Thoracic aorta (tissue), 2 donors: ENCODE measurements at places on chromosomes 7 and 10.

DNA sequence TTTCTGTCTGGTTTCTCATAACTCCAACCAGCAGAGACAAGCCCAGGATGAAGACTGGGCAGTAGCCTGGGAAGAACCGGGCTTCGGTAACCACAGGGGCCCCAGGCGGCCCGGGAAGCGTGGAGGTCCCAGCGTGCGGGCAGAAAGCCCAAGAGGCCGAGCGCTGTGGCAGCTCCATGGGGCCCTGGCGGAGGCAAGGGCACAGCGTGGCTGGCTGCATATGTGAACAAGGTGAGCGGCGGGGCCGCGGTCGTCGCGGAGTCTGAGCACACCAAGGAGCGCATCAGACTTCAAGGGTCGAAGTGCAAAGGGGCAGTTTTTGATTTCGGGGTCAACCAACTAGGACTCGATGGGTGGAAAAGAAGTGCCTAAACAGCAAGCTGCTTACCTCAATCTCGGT lies 45.9 kb downstream of the AKR1D1 start:
- DNase-seq: no peak

GRCh38 chr7:45132708-45133320 lies 21.3 kb upstream of the TBRG4 start:
- no peak for DNase-seq

- no peak for DNase-seq
These were observed 102.0 kb upstream of the GLI3 start for GRCh38 chr7:42338916-42339540.

GRCh38 chr10:63414481-63415260 lies 51.1 kb downstream of the JMJD1C start:
- no peak for DNase-seq

DNA sequence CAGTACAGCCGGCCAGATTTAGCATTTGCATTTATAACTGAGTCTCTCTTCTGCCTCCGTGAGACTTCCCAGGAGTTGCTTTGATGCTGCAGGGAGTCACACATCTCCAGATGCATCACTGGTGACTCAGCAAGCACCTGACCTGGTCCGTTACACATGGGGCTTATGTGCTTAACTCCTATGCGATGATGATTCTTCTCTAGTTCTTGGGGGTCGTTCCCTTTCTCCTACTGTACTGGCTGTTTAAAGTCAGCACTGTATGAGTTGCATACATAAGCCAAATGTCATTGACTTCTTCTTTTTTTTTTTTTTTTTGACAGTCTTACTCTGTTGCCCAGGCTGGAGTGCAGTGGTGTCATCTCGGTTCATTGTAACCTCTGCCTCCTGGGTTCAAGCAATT lies 13.0 kb upstream of the AKR1E2 start:
- no peak for DNase-seq

- peak; percentile 21 for DNase-seq
These were observed 13.4 kb downstream of the BLNK start for GRCh38 chr10:96257944-96258343.

- no peak for DNase-seq
These were observed 107.5 kb upstream of the NPS start for GRCh38 chr10:127441350-127442219.

DNA sequence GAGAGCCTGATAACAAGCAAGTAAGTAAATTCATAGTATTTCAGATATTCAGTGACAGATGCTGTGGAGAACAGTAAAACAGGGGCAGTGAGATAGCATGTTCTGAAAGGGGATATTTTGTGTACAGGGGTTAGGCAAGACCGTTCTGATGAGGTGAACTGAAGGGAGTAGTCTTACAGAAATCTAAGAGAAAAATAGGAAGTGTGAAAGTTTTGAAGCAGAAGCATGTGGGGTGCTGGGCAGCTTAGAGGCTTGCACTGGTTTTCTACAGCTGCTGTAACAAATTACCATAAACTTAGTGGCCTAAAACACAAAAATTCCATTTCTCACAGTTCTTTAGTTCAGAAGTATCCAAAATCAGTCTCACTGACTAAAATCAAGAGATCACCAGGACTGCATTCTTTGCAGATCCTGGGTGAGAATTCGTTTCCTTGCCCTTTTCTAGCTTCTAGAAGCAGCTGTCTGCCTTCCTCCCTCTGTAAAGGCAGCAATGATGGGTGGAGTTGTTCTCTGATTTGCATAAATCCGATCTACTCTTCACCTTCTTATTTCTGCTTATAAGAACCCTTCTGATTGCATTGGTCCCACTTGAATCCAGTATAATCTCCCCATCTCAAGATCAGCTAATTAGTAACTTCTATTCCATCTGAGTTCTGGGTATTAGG lies 7.5 kb upstream of the KLF14 start:
- DNase-seq: no peak
